HCEC 1CT (cell line): ENCODE measurements at places on chromosomes 12 and 14.
A peak's percentile ranks its signal among the peaks of the same experiment; 100 is the strongest.

DNA sequence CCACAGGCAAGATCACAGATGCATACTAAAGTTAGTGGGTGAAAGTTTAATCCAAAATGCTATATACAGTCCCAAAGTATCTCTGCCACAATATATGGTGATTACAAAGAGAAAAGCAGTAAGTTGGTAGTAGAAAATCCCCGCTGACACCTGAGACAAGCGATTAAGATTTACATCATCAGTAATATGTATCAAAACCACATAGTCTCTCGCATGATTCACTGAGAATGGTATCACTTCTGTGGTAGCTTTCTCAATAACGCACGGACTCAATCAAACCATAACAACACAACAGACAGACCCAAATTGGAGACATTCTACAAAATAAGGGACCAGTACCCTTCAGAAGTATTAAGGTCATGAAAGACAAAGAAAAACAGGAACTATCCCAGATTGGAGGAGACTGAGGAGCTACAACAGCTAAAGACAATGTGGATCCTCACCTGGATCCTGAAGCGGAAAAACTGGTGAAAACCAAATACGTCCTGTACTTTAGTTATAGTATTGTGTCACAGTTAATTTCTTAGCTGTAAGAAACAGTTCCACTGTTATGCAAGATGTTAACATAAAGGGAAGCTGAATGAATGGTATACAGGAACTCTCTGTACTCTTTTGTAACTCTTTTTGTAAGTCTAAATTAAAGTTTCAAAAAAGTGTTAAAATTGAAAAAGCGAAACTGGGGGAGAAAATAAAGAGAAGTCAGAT, 51.0 kb downstream of the SPTLC2 start:
- no peak for DNase-seq

DNA sequence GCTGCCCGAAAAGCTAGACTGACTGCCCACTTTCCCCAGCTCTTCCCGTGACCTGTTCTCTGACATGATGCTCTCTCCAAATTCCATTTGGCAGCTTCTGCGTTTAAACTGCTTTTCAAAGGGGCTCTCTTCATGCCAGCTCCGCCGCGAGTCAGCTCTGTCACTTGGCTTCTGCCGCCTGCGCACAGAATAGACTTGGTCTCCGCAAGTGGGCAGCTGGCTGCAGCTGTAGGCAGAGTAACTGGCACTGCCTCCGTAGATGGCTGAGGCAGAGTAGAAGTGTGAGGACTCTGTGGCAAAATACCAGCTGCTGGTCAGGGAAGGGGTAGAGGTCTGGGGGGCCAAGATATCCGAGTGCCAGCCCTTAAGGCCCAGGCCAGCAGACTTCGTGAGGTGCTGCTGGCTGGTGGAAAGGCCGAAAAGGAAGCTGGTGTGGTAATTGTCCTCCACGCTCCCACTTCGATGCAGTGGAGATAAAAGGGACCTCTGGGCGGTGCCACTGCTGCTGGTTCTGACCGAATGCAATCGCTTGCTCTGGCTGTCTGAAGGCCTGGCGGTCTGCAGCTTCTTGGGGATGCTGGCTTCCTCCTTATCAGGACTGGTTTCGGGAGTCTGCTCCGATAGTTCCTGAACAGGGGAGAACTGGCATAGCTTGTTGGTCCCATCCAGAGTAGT, 85.7 kb downstream of the DUSP16 start:
- DNase-seq, result no peak

- DNase-seq, result no peak
Observed at GRCh38 chr12:124159655-124160054, 135.2 kb upstream of the RFLNA start.

- no peak for DNase-seq
Observed at GRCh38 chr14:93958567-93959238, 17.7 kb downstream of the ASB2 start.

- DNase-seq, result peak; percentile 84
Observed at GRCh38 chr12:92955997-92956663, 27.0 kb upstream of the EEA1 start.

GRCh38 chr12:46153268-46153872, 115.5 kb downstream of the SLC38A1 start:
- DNase-seq, result peak; percentile 60

DNA sequence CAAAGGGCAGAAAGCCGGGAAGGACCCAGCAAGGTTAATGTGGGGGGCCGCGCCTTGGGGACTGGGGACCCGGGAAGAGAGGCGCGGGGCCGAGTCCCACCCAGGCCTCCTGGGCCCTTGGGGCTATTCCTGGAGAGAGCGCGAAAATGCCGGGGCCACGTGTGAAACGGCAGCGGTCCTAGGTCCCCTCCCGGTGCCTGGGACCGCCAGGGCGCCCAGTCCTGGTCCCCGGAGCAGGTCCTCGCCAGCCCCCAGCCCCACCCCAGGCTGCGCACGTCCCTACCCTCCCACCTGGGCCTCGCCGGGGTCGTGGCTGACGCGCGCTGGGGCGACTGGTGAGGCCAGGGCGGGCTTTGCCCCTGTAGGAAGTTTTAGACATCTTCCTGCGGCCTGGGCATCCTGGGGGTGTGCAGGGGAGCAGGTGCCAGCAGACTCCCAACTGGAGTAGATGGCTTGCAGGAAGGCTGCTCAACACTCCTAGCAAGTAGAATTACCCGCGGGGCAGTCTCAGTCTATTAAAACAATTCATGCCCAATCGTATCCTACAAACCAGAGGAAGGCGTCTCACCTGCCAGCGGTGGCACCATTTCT, 708 bp downstream of the FAR2 start:
- DNase-seq, result no peak

GRCh38 chr12:28586481-28586880, 396.2 kb downstream of the CCDC91 start:
- no peak for DNase-seq

- DNase-seq, result no peak
Observed at GRCh38 chr14:39939023-39939422, 506.8 kb upstream of the FBXO33 start.

DNA sequence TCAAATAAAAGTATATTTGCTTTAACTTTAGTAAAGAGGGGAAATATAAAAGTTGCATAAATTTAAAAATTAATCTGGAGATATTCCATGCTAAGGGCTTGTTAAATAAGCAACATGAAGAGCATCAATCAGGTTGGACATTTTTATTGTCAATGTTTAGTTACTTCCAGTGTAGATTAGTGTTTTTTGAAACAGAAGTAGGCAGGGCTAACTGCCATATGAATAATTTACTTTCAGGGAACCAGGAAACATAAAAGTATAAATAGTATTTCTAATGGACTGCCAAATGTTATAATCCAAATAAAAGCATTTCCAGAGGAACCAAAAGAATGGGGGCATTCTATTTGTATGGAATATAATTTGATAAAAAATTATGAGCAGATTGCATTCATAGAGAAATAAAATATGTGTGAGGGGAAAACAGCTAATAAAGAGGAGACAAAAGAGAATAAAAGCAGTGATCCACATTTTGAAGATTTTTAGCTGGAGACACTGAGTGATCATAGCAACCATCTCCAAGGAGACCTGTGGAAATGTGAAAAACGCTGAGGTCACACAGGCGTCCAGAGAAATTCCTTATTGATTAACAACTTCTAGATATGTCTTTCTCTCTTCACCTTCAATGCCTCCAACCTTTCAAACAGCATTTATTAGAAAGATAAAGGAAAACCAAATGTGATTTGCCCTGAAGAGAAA, 70.8 kb downstream of the SRGAP1 start:
- peak; percentile 68 for DNase-seq

GRCh38 chr12:114658002-114658441, 26.0 kb downstream of the TBX3 start:
- DNase-seq, result no peak

- peak; percentile 90 for DNase-seq
Observed at GRCh38 chr12:726281-727140, 25.9 kb upstream of the WNK1 start.

GRCh38 chr14:19823765-19824164, 20.2 kb downstream of the OR4N2 start:
- no peak for DNase-seq

- DNase-seq, result peak; percentile 15
Observed at GRCh38 chr12:49777800-49778748, 36.7 kb downstream of the TMBIM6 start.

GRCh38 chr12:3304436-3305165, 186.4 kb upstream of the PRMT8 start:
- peak; percentile 54 for DNase-seq

GRCh38 chr12:58671196-58671595, 249.1 kb downstream of the LRIG3 start:
- no peak for DNase-seq

- DNase-seq, result peak; percentile 63
Observed at GRCh38 chr14:65336191-65336591, 76.3 kb upstream of the FUT8 start.

DNA sequence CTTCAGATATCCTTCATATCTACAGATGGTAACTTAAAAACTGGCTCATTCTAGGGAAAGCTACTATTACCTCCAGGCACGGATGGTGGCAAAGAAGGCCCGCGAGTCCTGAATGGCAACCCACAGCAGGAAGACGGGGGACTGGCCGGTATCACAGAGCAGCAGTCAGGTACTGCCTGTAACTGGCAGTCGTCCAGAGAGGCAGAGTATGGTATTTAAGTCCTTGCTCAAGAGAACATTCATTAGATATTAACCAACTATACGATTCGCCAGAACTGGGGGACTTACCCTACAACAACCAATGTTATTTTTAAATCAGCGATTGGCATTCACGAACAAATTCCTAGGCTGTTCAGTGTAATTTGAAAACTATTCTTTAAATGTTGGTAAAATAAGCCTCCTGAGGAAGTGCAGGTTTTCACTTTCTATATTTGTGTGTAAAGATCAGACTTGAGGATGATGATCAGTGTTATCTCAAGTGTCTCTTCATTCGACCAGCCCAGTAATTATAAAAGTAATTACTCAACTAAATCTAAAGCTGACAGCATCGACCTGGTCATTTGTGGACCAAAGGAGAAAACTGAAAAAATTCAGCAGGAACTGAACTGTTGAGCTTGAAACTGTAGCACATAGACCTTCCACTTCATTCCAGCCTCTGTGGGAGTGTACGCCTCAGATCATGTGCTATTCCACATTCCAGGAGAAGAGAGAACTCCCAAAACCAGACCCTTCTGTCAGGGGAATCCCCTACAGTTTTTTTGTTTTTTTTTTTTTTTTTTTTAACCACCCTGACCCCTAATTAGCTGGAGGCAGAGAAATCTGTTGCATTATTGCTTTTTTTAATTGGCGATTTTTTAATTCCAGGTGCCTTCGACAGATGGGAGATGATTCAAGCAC, 75.6 kb downstream of the ESR2 start:
- no peak for DNase-seq

DNA sequence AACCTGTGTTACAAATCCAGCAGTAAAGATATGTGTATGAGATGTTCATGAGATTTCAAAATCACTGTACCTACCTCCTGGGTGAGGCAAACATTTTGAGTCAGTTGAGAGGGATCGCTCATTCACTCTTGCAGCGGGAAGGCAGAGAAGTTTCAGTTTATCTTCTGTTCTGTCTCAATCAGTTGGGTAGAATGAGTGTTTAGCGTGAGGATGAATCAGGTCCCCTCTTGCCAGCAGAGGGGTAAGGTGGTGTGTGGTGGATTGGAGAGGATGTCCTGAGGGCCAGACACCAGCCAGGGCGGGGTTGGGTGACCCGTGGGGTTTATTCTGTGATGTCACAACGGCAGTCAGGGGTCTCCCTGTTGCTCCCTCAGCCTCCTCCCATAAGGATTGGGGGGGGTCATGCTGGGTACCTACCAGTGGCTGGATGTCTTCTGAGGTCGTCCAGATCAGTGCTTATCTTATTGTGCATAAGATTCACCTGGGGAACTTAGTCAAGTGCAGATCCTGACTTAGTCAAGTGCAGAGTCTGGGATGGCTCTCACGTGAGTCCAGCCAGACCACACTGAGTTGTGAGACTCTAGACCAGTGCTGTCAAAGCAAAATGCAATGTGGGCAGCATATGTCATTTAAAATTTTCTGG, at the start of gene GSG1:
TSS of gene GSG1 (minus strand) at position 277 of the 643 bp plus-strand sequence. CDS start at position 122, 155 bp downstream.
- DNase-seq, result peak; percentile 30

GRCh38 chr12:127592245-127592644, 674.7 kb upstream of the TMEM132C start:
- DNase-seq, result no peak

- DNase-seq, result no peak
Observed at GRCh38 chr12:2507814-2508213, 287.0 kb upstream of the FKBP4 start.

GRCh38 chr12:59036347-59036746, 116.0 kb upstream of the LRIG3 start:
- no peak for DNase-seq

DNA sequence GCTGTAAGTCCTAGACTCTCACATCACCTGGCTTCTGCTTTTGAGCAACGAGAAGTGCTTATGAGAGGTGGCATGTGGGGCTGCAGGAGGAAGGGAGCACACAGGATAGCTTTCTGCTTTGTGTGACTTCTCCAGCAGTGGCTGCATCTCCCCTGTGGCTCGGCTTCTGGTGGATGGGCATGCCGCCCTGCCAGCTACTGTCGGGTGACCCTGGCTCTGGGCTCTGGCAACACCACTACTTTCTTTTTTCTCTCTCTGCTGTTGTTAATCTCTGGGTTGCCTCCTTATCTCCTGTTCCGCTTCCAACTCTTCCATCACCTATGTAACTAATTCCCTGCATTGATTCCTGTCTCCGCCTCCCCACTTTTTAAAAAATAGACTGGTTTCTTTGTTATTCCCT, 209.1 kb upstream of the DAAM1 start:
- no peak for DNase-seq

GRCh38 chr12:107349008-107349747, 255.8 kb upstream of the CRY1 start:
- no peak for DNase-seq

GRCh38 chr12:51863933-51864832, 15.7 kb upstream of the FIGNL2 start:
- DNase-seq, result no peak

DNA sequence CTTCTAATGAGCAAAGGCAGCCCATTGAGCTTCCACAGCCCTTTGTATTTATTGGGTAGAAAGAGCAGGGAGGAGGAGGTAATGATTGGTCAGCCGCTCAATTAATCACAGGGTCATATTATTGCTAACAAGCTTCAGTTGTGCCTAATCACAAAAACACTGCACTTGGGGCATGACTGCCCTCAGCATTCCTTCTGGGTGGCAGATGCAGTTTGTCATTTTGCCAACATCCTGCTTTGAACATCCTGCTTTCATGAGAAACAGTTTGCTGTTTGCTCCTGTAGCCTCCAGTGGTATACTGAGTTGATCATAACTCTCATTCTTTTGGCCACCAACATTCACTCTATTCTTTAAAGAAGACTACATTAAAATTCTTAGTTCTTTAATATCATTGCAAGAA, 462.9 kb upstream of the MIS18BP1 start:
- DNase-seq, result no peak

GRCh38 chr14:85535991-85536832, 6.3 kb downstream of the FLRT2 start:
- DNase-seq, result peak; percentile 67
